Activated naive CD4-positive, alpha-beta T cell treated with anti-CD3 and anti-CD28 coated beads, Interleukin-2, amount 50 U/mL, for 72 hours (primary cell): ENCODE measurements at places on chromosomes 3 and 15.

DNA sequence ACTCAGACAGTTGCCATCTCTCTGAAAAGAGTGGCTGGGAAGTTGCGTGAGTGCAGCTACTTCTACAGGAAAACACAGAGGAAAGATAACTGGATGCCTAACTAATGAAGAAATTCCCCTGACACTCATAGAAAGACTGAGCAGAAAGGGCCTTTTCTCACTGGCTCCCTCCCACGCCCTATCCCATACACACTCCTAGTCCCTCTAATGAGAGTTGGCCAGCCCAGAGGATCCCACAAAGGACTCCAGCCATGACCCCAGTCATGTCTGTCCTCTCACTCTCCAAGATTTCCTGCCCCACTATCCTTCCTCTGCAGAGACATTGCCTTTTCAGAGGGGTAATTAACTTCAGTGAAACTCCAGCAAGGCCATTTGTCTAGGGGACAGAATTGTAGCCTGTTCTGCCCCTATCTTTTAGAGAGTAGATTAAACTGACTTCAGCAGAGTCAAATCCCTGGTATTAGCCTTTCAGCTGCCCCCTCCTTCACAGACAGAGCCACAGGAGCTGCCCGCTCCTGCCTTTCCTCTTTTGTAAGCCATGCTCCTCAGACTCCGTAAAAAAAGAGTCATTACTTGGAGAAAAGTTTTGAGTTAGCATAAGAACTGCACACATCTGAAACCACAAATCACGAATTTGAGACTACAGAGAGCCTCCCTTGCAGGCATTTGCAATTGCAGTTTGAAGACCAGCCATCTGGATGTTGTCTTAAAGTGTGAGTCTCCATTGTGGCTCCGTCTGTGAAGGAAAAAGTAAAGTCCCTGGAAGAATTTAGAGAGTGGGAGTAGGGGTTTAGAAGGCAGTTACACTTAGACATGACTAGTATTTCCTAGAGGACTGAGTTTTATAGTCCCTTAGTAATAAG lies 129.1 kb upstream of the SEMA6D start:
- no peak for DNase-seq

- DNase-seq = no peak
Measured at GRCh38 chr15:29914511-29914926, 92.3 kb upstream of the TJP1 start.

- no peak for DNase-seq
Measured at GRCh38 chr3:182129740-182130139, 418.0 kb downstream of the SOX2 start.

DNA sequence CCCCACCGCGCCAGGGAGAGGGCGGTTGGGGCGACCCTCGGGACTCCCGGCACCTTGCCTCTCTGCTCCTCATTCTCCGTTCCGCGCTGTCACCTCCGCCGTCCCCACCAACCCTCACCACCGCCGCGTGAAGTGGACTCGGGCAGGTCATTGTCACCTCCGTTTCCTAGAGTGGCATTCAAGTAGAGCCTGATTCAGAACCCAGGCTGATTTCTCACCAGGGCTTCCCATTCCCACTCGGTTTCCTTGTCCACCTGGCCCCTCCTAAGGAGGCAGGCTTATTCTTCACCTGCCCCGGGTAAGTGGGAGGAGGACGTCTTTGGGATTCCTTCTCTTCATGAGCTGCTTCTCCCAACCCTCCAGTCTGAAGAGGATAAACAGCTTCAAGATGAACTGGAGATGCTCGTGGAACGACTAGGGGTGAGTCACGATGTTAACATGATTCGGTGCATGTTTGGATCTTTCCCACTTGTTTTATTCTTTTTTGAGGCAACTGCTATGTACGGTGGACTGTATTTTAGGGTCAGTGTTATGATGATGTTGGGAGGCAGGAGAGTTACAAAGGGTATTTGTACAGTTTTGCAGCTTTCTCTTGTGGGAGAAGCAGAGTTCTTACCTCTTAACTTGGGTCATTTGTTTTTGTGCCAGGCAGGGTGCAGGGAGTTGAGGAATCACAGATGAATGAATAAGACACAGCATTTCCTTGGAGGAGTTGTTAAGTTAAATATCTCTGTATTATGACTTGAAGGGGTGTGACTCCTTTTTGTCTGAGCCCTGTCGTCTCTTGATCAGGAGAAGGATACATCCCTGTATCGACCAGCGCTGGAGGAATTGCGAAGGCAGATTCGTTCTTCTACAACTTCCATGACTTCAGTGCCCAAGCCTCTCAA lies 692 bp downstream of the PSMD2 start:
- DNase-seq = no peak

- no peak for DNase-seq
Measured at GRCh38 chr3:186670155-186670554, 4.3 kb downstream of the HRG start.

DNA sequence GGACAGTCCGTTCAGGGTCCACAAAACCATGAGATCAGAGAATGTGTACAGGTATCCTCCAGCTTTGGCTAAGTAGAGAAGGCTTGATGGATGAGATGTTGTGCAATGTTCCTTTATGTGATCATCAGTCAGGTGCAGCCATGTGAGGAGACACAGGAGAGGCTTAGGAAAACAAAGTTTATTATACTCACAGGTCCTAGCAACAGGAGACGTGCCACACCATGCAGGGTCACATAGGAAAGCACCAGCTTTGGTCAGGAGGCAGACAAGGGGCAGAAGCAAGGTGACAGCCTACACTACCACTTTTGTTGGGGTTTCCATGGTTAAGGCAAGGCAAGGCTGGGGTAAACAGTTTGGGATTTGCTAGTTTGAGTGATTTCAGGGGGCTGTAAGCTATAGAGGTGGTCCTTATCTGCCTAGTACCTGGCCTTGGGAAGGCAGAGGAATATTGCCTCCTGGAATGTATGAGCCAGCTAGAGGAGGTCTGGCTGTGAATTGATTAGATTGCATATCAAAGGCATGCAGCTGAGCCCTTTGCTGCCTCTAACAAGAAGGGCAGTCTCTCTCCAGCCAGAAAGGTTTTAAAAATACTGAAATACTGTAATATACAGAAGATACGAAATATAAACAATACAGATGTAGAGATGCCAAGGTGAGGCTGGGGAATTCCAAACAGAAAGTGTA lies 248.6 kb downstream of the RYR3 start:
- DNase-seq = no peak

- DNase-seq = no peak
Measured at GRCh38 chr15:61169275-61169903, 59.7 kb downstream of the RORA start.

- no peak for DNase-seq
Measured at GRCh38 chr15:66221126-66221525, 32.4 kb downstream of the MEGF11 start.

DNA sequence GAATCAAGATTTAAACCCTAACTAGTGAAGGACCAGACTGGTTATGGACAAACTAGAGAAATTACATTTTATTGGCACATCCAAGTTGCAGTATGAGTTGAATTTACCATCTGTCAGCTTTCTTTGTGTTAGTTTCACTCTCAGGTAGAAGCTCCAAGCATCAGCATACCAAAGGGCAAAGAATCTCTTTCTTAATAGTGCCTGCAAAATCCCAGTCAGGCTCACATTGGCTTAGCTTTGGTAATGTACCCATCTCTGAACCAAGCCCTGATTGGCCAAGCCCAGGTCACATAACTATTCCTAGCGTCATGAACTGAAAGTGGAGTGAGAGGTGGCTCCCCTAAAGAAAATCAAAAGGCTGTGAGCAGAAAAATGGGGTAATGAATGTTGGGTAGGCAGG lies 66.9 kb downstream of the CCNL1 start:
- no peak for DNase-seq

DNA sequence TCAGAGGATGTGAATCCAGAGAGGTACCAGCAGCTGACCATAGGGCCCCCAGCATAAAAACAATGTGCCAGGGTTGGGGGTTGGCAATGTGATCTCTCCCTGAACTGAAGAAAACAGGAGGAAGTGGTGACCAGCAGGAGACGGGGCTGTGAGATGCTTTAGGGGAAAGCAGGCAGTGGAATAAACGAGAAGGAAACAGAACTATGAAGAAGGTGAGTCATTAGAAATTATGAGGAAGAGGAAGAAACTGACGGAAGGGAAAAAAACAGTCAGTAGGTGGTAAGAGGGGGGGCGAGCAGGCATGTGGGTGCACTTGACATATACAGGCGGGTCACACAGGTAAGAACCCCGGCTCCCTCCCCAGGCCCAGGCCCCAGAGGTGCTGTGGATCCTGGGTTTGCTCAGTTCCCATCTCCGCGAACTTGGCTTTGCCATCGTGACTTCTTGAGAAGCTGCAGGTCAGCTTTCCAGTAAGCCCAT lies 42.2 kb upstream of the B3GNT5 start:
- no peak for DNase-seq

DNA sequence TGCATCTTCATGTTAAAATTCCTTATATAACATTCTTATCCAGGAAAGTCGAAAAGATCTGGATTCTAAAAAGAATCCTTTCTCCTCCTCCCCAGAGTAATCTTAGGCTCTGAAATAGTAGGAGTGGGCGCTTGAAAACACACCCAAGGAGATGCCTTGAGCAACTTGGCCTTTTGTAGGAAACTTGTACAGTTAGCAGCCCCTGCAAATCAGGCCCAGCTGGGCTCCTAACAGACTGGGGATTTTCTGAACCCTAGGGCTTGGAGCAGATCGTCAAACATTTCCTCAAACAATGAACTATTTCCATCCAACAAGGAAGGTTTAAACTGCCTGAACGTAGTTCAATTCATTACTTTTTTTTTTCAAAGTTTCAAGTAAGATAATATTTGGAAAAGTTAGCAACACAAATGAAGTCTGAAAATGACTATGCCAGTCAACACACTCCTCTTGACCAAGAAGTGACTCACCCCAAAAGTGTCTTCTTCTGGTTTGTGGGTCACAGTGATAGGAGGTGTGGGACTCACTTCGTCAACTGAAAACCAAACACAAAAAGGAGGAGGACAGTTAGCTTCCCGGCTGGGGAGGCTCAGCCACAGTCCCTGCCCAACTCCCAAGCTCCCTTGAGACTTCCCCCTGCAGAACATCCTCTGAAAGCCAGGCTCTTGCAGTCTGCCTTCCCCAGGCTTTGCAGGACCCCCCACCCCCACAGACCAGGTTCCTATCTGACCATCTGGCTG lies 129.7 kb downstream of the NTRK3 start:
- no peak for DNase-seq

DNA sequence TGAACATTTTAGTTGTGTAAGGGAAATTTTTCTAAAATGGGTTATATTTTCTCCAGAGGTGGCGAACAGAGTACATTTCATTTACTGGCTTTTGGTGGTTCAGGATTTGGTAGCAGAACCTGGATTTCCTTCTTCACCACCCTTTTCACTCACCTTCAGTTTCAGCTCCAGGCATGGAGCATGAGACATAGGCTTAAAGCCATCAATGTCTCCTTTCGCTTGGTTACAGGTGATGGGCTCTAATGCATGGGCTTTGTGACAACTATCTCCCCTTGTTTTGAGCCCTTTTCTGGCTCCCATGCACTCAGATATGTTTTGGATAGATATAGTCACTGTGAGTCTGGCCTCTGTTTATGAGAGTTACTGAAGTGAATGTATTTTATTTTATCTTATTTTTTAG lies 96.6 kb upstream of the ANKRD28 start:
- no peak for DNase-seq

- DNase-seq = no peak
Measured at GRCh38 chr3:197994736-197995135, 34.7 kb downstream of the LMLN start.

DNA sequence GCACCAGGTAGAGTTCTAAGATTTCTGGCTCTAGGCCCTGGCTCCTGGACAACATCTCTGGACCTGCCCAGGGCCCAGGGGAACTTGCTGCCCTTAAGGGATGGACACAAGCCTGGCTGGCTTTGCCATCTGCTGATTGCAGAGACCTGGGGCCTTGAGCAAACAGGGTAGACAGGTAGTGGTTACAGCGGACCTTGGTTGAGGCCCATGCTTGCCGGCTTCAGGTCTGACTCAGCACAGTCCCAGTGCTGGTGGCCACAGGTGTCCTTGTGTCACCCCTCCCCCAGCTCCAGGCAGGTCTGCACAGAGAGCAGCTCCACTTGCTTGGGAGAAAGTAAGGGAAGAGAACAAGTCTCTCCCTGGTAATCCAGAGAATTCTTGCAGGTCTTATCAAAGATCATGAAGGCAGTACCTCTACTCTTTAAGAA lies 15.9 kb upstream of the ACTL6A start:
- DNase-seq = no peak

DNA sequence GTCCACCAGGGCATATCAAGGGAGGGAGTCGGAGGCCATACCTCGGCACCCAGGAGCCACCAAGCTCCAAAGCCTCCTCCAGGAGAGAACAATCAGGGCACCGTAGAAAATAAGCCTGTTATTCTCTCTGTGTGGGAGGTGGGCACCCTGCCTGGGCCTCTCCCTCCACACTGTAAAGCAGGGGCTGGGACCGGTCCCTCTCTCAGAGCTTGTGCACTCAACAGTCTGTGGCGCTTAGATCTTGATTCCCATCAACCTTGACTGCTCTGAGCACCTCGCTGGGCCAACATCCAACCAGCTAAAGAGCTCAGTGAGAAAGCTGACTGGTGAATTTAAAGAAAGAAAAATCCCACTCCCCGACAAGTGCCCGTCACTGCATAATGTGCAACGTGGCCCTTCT lies 53.0 kb downstream of the PCSK6 start:
- no peak for DNase-seq

DNA sequence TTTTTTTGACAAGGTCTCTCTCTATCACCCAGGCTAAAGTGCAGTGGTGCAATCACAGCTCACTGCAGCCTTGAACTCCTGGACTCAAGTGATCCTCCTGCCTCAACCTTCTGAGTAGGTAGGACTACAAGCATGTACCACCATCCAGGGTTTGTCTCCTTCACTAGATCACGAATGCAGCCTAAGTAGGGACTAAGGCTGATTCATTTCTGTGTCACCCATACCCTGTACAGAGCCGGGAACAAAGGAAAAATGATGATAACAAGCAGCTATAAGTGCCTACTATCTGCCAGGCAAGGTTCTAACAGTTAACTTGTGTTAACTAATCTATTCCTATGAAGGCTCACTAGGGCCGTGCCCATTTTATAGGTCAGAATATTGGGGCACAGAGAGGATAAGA lies 7.0 kb downstream of the TMEM40 start:
- DNase-seq = no peak

DNA sequence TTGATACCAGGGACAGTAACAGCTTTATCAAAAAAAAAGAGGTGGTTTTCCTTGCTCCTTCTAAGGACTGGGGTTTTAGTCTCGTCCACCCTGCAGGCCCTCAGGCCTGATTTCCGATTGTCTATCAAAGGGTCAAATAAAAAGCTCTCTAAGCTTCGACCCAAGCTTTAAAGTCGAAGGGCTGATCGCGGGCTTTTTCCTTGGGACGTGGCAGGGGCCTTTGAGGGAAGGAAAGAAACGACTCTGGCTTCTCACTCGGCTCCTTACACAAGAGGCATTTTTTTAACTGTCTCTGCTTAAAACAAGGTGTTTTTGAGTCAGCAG lies 354 bp upstream of the KLHL24 start:
- DNase-seq = no peak

GRCh38 chr15:70463453-70463834 lies 299.9 kb downstream of the UACA start:
- DNase-seq = no peak

DNA sequence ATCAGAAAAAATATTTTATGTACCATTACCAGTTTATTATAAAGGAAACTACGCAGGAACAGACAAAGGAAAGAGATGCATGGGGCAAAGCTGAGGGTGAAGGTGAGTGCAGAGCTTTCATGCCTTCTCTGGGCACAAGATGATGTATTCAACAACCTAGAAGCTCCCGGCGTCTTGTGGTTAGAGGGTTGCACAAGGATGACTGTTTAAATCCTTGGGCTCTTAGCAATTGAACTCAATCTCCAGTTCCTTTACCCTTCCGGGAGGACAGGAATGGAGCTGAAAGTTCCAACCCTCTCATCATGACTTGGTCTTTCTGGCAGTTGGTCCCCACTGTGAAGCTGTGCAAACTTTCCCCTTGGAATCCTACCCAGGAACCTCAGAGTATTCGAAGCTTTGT lies 542.0 kb downstream of the EPHA3 start:
- no peak for DNase-seq
